ENCODE measurements at places on chromosomes 6 and 20. TPM values are rescaled to one million over a fixed set of nuclear protein-coding genes. Genes with fewer than 3 reads are reported as not detected.

The POPDC3 gene
- not detected for total RNA-seq

The DDRGK1 gene
- total RNA-seq, result 22.6 TPM

The CDC40 gene
- 28.2 TPM for total RNA-seq

The TMEM244 gene
- total RNA-seq, result 1.4 TPM

The MCCD1 gene
- not detected for total RNA-seq

The IL17A gene
- not detected for total RNA-seq
